ENCODE measurements at places on chromosomes 2 and 18.

DNA sequence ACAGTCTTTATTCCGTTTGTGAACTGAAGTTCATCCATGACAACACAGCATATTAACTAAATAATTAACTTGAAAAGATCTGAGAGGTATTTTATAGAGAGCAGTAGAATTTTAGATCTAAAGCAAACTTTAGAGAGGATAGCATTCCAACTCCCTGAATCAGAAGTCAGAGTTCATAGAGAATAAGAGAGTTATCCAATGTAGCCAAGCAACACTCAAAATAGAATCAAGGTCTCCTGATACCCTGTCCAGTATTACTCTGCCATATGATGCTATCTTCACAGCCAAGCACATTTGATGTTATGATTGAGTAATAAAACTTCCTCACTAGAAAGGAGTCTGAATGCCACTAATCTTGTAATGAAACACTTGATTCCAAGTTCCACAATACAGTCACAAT, 55.5 kb downstream of the RIT2 start:
- no peak overlapping the region for H3K4me3 ChIP-seq
- H3K27me3 ChIP-seq: no peaks in the 10 kb centered on the region
- no peaks in the 10 kb centered on the region for H3K36me3 ChIP-seq
- DNase-seq: no peak

- peaks cover 61% of the 10 kb centered on the region for H3K36me3 ChIP-seq
- no peak overlapping the region for H3K27ac ChIP-seq
- peaks cover 25% of the 10 kb centered on the region for H3K4me1 ChIP-seq
- no peaks in the 10 kb centered on the region for H3K27me3 ChIP-seq
- no peak for DNase-seq
Observed at GRCh38 chr2:190922376-190922775, 41.8 kb downstream of the GLS start.

DNA sequence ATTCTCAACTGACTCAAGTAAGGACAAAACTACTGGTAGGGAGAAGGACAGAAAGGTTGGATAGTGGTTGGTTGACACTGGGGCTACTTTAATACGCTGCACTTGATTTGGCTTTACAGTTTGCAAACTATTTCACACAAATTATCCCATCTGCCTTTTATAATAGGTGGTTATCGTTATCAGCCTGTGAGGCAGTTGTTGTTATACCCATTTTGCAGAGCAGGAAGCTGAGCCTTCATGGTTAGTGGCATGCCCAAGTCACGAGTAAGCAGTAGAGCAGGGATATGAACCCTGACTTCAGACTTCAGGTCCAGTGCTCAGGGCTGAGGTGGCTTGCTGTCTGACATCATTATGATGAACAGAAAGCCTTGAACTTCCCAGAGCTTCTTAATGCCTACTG, 5.3 kb downstream of the CTIF start:
- H3K27ac ChIP-seq: no peak overlapping the region
- peaks cover 19% of the 10 kb centered on the region for H3K4me1 ChIP-seq
- no peak overlapping the region for H3K4me3 ChIP-seq
- no peaks in the 10 kb centered on the region for H3K36me3 ChIP-seq
- DNase-seq: no peak

- H3K27ac ChIP-seq: peak overlapping the region; percentile 71
- H3K4me3 ChIP-seq: no peak overlapping the region
- H3K4me1 ChIP-seq: peaks cover 25% of the 10 kb centered on the region
- no peaks in the 10 kb centered on the region for H3K27me3 ChIP-seq
- H3K36me3 ChIP-seq: peaks cover 24% of the 10 kb centered on the region
- DNase-seq: no peak
Observed at GRCh38 chr2:128196026-128196425, 105.0 kb downstream of the UGGT1 start.

- H3K36me3 ChIP-seq: peaks cover 22% of the 10 kb centered on the region
- H3K4me3 ChIP-seq: no peak overlapping the region
- H3K4me1 ChIP-seq: no peaks in the 10 kb centered on the region
Observed at GRCh38 chr18:36899289-36899688, 70.4 kb downstream of the KIAA1328 start.

- H3K36me3 ChIP-seq: no peaks in the 10 kb centered on the region
- peak; percentile 17 for DNase-seq
- H3K4me3 ChIP-seq: no peak overlapping the region
- no peaks in the 10 kb centered on the region for H3K27me3 ChIP-seq
- H3K27ac ChIP-seq: no peak overlapping the region
- peaks cover 10% of the 10 kb centered on the region for H3K4me1 ChIP-seq
Observed at GRCh38 chr2:26521054-26521912, 43.4 kb upstream of the OTOF start.

- no peak for DNase-seq
- H3K4me1 ChIP-seq: no peaks in the 10 kb centered on the region
- no peak overlapping the region for H3K4me3 ChIP-seq
- H3K27ac ChIP-seq: no peak overlapping the region
- H3K36me3 ChIP-seq: no peaks in the 10 kb centered on the region
- no peaks in the 10 kb centered on the region for H3K27me3 ChIP-seq
Observed at GRCh38 chr2:39571111-39571731, 94.5 kb upstream of the TMEM178A start.

DNA sequence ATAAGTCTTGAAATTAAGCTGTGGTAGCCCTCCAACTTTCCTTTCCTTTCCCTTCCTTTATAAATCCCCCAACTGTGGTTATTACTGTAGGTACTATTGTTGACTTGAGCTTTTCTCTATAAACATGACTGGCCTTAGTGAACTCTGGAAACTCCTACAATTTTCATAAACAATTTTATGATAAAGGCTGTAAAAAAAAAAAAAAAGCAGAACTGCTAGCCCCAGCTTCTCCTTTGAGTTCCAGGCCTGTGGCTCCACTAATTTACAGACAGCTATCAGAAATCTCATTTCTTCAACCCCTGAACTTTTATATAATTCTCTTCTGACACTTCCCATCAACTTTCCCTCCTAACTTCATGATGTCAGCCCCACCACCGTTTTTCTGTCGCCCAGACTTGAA, 174.3 kb downstream of the IKZF2 start:
- no peak overlapping the region for H3K27ac ChIP-seq
- no peak overlapping the region for H3K4me3 ChIP-seq
- no peaks in the 10 kb centered on the region for H3K27me3 ChIP-seq
- DNase-seq: no peak
- no peaks in the 10 kb centered on the region for H3K36me3 ChIP-seq

DNA sequence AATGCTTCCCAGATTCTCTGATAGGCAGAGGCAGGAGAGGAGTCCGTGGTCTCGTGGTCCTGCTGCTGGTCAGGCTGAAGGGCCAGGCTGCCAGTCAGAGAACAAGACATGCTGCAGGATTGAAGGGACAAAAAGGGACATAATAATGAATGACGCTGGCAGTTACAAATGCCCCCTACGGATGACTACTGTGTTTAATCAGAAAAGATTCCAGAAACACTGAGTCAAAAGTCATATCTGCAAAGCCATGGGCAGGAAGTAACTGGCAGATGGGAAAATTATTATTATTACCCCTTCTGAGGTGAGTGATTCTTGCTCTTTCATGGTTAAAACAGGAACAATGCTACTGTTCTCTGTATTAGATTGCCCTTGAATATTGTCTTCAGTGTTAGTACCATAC, 19.0 kb downstream of the LCT start:
- no peak for DNase-seq
- no peaks in the 10 kb centered on the region for H3K27me3 ChIP-seq
- H3K4me3 ChIP-seq: no peak overlapping the region
- peaks cover 67% of the 10 kb centered on the region for H3K4me1 ChIP-seq
- H3K27ac ChIP-seq: no peak overlapping the region
- peaks cover 10% of the 10 kb centered on the region for H3K36me3 ChIP-seq

DNA sequence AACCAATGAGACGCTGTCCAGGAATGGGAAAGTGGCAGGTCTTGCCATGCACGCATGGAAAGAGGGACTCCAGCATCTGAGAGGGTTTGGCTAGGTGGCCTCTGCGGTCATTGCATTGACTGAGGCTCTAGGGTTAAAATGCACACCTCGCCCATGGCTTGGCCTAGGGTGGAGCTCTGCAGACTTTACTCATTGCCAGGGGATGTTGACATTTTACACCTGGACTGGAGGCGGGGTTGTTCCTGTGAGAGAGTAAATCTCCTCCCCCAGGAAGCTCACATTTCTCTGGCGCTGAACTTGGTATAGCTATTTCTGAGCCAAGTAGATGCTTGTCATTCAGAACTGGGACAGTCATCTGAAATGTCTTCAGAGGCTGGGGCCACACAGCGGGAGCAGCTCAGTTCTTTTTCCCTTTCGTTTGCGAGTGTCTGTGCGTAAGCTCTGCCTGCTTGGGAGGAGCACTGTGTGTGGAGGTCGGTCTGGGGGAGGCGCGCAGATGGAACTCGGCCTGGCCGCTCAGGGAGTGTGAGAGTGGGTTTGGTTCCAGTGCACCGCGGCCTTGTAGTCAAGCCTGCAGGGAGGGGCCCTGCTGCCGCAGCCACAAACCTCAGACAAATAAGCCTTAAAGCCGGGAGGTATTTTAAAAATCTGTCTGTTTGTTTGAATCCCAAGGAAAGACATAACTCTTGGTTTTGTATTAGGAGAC, 76.5 kb downstream of the LPIN1 start:
- no peak for DNase-seq
- H3K36me3 ChIP-seq: peaks cover 50% of the 10 kb centered on the region
- H3K27ac ChIP-seq: no peak overlapping the region
- H3K4me1 ChIP-seq: peaks cover 8% of the 10 kb centered on the region

DNA sequence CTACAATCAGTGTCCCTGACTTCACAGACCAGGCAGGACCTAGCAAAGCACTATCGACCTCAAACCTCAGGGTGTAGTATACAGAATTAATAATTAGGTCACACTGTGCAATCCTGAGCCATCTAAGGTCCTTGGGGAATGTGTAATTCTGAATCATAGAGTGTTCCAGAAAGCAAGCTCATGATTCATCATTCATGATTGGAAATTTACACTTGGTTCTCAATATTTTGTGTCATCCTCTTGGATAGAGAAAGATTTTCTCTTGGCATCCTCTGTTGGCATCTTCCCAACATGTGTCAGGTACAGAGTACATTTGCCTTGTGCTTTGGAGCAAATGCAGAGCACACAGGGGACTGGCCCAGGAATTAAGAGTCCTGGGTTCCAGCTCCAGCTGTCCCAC, 245.0 kb upstream of the NT5C1B start:
- H3K4me3 ChIP-seq: no peak overlapping the region
- no peaks in the 10 kb centered on the region for H3K27me3 ChIP-seq
- H3K36me3 ChIP-seq: no peaks in the 10 kb centered on the region
- H3K27ac ChIP-seq: no peak overlapping the region

GRCh38 chr2:223474893-223475292, 127.3 kb downstream of the SCG2 start:
- peaks cover 4% of the 10 kb centered on the region for H3K27me3 ChIP-seq
- H3K27ac ChIP-seq: no peak overlapping the region
- H3K36me3 ChIP-seq: no peaks in the 10 kb centered on the region

DNA sequence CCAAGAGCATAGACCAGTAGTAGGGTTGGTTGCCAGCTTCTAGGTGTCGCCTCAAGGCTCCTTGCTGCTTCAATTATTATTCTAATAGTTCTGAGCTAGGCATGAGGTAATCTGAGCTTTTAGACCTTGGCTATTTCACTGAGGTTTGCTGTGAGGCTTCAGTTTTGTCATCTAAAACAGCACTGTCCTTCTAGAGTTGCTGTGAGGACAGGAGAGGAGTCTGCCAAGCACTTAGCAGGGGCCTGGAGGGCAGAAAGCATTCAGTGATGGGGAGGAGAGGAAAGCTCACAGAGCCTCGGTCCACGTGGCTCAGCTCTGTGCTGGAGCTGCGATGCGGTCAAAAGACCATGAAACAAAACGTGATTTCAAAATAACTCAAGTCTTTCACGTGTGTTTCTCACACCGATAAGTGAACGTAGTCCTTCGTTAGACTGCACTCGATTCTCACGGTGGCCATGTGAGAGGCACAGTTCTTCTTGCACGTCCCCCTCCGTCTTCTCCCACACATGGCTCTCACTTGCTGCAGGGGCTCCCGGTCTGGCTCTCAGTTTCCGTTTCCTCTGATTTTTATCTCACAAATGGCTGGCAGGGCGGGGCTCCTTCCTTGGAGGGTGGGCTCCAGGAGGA, 113.7 kb downstream of the B3GNT2 start:
- peaks cover 4% of the 10 kb centered on the region for H3K27me3 ChIP-seq
- DNase-seq: peak; percentile 59
- peak overlapping the region; percentile 92 for H3K27ac ChIP-seq
- H3K4me1 ChIP-seq: peaks cover 85% of the 10 kb centered on the region
- H3K36me3 ChIP-seq: peaks cover 7% of the 10 kb centered on the region

DNA sequence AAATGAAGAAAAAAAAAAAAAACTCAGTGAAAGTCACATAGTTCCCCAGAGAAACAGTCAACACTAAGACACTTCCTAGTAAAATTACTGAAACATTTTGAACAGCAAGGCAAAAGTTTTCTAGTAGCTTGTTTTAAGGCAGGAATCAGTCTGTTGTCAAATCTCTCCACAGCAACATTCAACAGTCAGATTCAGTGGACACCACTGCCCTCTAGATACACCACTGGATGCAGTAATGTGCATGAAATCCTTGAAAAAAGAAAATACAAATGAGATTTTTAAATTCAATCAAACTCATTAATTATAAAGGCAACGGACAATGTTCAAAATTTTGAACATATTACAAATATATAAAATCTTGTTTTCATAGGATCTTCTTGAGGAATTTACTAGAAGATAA, 46.4 kb downstream of the GRB14 start:
- no peak overlapping the region for H3K4me3 ChIP-seq
- H3K27ac ChIP-seq: no peak overlapping the region
- no peak for DNase-seq

- H3K27me3 ChIP-seq: peaks cover 9% of the 10 kb centered on the region
- H3K4me1 ChIP-seq: no peaks in the 10 kb centered on the region
- H3K27ac ChIP-seq: no peak overlapping the region
- DNase-seq: no peak
- no peaks in the 10 kb centered on the region for H3K36me3 ChIP-seq
Observed at GRCh38 chr2:60608679-60609078, 55.2 kb upstream of the BCL11A start.

GRCh38 chr2:200066417-200066816, 111.0 kb downstream of the MAIP1 start:
- H3K4me3 ChIP-seq: no peak overlapping the region
- H3K27ac ChIP-seq: no peak overlapping the region
- H3K4me1 ChIP-seq: peaks cover 2% of the 10 kb centered on the region
- no peak for DNase-seq

- H3K27ac ChIP-seq: no peak overlapping the region
- DNase-seq: no peak
Observed at GRCh38 chr2:211793690-211794089, 744.9 kb downstream of the ERBB4 start.

DNA sequence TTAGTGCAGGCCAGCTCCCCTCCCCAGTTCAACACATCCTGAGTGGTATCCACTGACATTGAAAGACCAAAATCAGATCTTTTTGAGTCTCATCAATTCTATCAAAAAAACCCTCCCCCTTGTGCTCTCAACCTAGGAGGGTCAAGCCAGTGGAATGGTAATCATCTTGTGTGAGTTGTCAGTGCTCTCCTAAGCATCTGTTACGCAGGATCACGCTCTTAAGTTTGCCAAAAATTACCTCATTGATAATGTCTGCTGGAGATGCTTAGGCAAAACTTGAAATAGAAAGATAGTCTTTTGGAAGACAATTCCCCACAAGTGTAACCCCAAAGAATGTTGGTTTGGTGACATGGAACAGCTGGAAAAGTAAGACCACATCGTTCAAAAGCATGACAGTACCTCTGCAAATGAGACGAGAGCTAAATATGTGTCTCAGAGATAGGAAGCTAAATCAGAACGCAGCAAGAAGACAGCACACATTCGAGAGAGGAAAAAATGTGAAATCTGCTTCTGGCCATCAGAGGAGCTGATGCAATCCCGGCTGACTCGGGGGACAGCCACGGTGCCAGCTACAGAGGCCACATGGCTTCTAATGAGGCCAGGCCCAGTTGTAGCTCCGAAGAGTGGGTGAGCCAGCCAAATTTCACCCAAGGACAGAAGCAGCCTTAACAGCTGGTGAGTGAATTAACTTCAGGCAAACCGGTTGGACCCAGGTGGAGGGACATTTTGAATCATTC, 753.9 kb downstream of the RNF144A start:
- peaks cover 68% of the 10 kb centered on the region for H3K4me1 ChIP-seq
- no peaks in the 10 kb centered on the region for H3K27me3 ChIP-seq
- peak overlapping the region; percentile 24 for H3K4me3 ChIP-seq
- H3K27ac ChIP-seq: peak overlapping the region; percentile 93
- peaks cover 13% of the 10 kb centered on the region for H3K36me3 ChIP-seq
- DNase-seq: peak; percentile 10
